ENCODE measurements at places on chromosomes 13 and 19.
A peak's percentile ranks its signal among the peaks of the same experiment; 100 is the strongest.

- DNase-seq, result no peak
Measured at GRCh38 chr13:65472336-65472735, 1757.8 kb downstream of the PCDH9 start.

DNA sequence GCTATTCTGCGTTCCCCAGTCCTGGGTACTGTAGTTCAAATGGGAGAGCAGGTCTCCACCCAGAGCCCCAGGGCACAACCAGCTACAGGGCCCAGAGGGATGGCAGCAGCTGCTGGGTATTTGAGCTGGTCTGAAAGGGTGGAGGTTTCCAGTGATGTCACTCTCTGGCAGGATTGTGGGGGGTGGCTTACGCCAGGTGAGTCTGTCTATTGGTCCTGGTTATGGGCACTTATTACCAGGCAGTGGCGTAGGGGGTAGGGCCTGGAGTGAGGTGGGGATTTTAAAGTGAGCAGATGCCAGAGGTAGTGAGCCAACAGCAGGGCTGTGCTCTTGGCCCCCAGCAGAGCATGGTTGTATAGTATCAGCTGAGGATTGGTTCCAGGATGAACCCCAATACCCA lies 6.2 kb downstream of the RPS19 start:
- no peak for DNase-seq

GRCh38 chr19:308471-309205 lies 17.4 kb upstream of the PLPP2 start:
- DNase-seq, result no peak

- no peak for DNase-seq
Measured at GRCh38 chr13:25771641-25772478, 280.0 kb downstream of the SHISA2 start.

DNA sequence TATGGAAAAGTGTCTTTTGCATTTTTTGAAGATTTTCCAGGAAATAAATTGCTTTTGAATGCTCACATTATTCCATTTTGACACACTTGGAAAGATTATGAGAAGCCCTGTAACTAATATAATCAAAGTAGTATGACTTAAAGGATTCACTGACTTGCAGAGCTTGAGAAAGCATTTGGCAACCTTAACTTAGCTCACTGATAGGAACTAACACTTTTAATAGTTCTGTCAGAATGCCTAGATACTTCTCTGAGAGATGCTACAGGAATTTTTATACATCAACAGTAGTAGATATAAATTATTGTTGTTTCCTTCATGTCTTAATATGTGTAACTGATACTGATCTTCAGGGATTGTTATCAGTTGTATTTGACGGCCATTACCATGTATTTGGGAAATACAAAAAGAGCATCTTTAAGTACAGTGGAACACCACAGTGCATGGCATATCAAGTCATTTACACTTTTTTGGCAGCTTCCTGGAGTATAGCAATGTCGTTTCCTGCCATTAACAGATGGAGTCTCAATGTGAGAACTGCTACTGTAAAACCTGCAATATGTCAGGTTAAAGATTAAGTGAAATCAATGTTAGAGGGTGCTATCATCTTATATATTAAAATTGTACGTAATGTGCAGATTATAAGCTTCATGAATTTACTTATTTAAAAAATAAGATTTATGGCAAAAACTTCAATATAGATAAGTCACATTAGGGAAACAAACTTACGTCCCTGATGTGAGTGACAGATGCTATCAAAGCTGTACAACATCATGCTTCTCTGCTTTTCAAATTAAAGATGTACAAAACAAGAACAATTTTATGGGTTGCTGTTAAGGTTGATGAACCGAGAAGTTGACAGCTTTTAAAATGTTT lies 1159.8 kb upstream of the MIR17HG start:
- no peak for DNase-seq

- peak; percentile 36 for DNase-seq
Measured at GRCh38 chr13:27170516-27171243, 931 bp downstream of the USP12 start.

DNA sequence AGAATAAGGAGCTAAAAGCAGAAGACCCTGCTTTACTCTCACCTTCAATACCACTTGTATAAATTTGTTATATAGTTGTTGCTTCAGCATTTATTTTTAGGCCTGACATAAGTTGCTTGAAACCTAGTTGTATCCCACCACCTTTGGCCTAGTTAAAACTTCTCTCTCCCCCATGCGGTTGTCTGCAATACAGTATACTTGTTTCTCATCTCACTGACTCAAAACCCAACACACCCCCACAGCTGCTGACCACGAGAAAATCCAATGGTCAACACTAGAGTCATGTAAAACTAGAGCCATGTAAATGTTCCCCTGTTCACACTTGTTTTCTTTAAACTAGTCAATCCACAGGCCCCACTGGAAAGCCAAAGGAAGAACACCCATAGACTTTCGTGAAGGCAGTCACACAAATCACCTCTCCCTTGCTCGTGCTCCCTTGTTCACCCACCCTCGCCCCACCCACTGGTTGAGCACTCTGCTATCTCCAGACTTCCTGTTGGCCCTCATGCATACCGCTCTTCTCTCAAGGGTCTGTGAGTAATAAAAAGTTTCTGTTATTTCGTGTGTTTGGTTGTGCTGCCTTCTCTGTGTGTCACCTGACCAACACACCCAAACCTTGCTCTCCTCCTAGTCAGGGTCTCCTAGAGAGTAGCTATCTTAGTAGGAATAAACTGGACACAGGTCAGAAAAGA lies 12.9 kb upstream of the CCDC169 start:
- no peak for DNase-seq

GRCh38 chr13:26400545-26400944 lies 146.6 kb downstream of the CDK8 start:
- no peak for DNase-seq

GRCh38 chr19:17529239-17530158 lies 18.1 kb downstream of the PGLS start:
- no peak for DNase-seq
